ENCODE measurements at places on chromosomes 11 and 22.

GRCh38 chr22:37411655-37412054, 15.6 kb downstream of the ELFN2 start:
- DNase-seq = no peak

DNA sequence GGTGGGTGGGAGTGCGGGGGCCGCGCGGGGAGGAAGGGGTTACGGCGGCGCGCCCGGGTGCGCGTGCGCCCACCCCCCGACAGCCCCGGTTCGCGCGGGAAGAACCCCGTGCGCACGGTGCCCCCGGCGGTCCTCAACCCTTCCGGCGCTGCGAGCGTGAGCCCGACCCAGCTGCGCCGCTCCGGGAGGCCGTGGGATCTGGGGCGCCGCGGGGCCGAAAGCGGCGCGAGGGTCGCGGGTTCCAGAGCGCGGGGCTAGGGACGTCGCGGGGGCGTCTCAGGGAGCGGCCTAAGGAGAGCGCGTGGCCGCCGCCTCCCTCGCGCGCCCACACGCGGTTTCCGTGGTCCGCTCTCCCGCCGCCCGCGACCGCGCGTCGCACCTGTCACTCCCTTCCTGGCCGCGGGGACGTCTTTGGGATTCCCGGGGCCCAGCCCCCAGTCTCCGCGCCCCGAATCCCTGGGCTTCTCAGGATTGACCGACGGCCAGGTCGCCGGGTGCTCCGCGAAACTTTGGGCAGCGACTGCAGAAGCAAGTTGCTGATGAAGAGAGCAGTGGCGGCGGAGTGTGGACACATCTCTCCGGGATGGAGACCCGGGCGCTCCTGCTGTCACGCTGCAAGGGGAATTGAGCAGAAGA, 582 bp downstream of the SREBF2 start:
- peak; percentile 47 for DNase-seq

- no peak for DNase-seq
These were observed 57.5 kb upstream of the PPARA start for GRCh38 chr22:46092670-46093410.

DNA sequence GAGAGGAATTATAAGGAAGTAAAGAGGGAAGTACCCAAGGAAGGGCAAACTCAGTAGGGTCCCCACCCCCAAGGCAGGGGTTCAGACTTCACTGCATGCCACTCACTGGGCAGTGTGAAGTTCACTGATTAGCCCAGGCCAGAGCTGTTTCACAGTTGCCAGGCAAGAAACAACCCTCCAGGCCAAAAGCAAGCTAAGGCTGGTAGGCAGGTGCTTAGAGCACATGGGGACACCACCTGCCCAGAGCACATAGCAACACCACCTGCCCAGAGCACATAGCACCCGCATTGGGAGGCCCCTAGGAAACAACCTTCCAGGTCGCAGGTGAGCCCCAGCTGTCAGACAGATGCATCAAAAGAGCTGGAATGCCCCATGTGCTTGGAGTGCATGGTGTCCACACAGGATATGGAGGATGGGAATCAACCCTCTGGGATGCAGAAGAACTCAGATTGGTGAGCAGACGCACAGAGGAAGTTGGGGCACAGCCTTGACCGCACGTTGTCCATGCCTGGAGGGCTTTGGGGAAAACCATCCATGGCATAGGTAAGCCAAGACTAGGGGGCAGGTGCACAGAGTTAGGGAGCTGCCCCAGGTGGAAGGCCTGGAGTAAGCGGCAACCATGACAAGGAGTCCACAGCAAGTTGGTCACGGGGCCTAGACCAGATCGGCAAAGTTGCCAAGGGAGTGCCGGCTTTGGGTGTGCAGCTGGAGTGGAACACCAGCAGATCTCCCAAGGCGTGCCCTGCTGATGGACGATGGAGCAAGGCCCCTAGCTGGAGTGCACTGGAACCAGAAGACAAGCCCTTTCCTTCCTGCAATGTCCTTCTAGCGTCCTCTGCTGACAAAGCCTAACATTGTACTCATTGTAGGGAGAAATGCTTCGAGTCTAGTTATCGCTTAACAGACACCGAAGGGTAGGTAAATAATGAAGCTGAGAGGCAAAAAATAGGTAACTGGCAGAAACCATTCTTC, 7.8 kb upstream of the TMEM216 start:
- DNase-seq = no peak

GRCh38 chr11:44474702-44475101, 90.8 kb upstream of the CD82 start:
- DNase-seq = no peak

GRCh38 chr11:31509051-31509428, 382 bp downstream of the IMMP1L start:
- no peak for DNase-seq

DNA sequence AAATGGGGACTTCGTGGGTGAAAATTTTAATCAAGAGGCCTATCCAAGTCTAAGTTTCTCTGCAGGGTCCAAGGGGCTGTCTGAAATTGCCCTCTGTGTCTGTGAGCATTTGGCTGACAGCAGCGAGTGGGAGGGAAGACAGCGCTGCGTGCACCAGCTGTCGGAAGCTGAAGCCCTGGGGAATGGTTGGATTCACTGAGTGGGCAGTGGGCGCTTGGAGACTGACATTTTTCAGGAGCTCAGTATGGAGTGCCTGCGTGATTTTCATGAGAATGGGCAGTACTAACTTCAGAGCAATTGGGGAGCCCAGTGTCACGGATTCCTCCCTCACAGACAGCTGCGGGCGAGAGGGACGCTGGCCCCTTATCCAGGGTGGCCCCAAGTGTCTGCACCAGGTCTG, 388.8 kb upstream of the B3GAT1 start:
- no peak for DNase-seq

DNA sequence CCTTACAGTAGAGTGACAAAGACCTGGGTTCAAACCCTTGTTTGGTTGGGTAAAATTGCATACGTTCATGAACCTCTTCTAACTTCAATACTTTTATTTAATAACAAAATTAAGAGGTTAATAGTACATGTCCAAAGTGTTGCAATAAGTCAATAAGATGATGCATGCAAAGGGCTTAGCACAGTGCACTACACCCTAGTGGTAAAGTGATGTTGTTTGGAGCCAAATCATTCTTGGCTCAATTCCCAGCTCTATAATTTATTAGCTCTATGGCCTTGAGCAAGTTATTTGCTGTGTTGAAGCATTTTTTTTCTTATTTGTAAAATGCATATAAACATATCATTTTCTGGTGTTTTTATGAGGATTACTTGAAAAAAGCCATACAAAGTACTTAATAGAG, 945.3 kb downstream of the LRRC4C start:
- DNase-seq = no peak

- no peak for DNase-seq
These were observed 145.5 kb downstream of the ST3GAL4 start for GRCh38 chr11:126500981-126501380.

DNA sequence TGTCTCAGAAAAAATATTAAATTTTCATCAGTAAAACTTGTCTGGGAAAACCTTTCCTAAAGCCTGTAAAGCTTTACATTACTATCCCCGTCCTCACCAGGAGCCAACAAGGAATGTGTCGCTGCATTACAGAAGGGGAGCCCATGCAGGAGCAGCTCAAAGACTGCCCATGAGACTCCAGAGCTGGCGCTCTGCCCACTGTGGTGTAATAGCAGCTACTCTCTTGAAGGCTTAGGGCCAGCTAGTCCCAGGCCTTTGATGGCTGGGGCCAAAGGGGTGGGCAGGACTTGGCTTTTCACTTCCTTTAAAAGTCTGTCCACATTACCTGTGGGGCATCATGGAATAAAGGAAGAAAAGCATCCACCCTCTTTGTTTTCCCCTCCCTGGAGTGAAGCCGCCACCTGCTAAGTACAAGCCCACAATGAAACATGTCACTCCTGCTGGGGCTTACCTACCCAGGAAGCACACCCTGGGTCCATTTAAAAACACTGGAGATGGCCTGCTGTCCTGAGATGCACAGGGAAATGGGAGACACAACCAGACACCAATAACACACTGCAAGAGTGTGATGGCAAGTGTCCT, 150.7 kb downstream of the ADAMTS15 start:
- DNase-seq = no peak

DNA sequence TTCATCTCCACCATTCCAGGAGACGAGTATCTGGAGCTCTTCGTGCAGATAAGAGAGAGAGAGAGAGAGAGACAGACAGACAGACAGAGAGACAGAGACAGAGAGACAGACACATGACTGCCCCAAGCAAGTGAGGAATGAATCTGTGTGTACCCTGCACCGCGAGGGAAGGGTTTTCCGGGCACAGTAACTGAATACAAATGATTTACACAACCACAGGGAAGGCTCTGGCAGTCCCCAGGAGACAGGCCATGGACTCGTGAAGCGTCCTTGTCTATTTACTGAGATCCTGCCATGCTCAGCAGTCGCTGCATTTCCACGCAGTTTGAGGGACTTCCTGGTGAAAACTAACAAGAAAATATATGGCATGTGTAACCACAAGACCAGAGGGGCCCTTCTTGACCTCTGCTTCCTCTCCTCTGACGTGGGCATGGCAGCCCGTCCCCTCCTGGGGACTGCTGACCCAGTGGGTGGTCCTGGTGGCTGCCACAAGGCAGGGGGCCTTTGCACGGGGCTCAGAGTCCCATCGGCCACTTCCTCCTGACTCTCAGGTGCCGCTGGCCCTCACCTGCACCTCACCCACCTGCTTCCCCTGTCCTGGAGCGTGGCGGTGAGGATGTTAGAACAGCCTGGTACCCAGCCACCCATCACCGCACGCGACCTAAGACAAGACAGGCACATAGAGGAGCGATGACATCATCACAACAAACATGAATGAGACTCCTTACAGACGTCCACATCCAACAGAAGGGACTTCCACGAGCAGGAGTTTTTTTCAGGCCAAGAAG, 75.9 kb downstream of the PHF21B start:
- no peak for DNase-seq

DNA sequence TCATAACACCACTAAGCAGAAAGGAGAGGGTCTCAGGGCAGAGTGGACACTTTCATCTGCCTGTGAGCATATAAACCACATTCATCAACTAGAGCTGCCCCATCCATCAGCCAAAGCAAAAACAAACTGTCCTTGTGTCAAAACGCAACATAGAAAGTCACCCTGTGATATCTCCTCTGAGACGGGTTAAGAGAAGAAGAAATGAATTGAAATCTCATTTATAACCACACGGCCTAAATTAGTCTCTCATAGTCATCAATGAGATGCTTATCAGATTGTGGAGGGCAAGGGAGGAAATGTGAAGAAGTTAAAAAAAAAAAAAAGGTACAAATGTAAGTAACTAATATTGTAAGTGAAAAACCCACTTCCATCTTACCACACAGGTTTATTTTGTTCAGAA, 75.7 kb downstream of the SIK3 start:
- DNase-seq = no peak

Measured in activated gamma-delta T cell (primary cell).